Nasal cavity respiratory epithelium epithelial cell of viscerocranial mucosa (primary cell): ENCODE measurements at places on chromosomes 16 and 17. TPM values are rescaled to one million over a fixed set of nuclear protein-coding genes. Genes with fewer than 3 reads are reported as not detected.

The CD68 gene
- total RNA-seq = 8.3 and 13.7 TPM in 2 replicates

The GPR139 gene
- not detected in 2 replicates for total RNA-seq

The TEKT1 gene
- not detected in 2 replicates for total RNA-seq

The CCL16 gene
- total RNA-seq = not detected in 2 replicates

The ATP1B2 gene
- not detected in 2 replicates for total RNA-seq

The PRAC2 gene
- not detected in 2 replicates for total RNA-seq

The C17orf100 gene
- total RNA-seq = 0.34 and 0.64 TPM in 2 replicates

The GRB2 gene
- total RNA-seq = 95.1 and 108 TPM in 2 replicates

The IQCK gene
- 1.7 and 4.7 TPM in 2 replicates for total RNA-seq

The TBC1D3C gene
- 1.6 TPM in 1 of 2 replicates, not detected in the other for total RNA-seq

The RPL26 gene
- total RNA-seq = 4,034 and 6,639 TPM in 2 replicates

The HSPB9 gene
- not detected in 2 replicates for total RNA-seq

The LRRC36 gene
- total RNA-seq = not detected in 2 replicates

The PYY gene
- 0.68 TPM in 1 of 2 replicates, not detected in the other for total RNA-seq

The RNF112 gene
- 0.34 and 0.43 TPM in 2 replicates for total RNA-seq

The GDPD3 gene
- total RNA-seq = 1.8 and 3.8 TPM in 2 replicates

The CCR7 gene
- total RNA-seq = not detected in 2 replicates

The KRTAP4-6 gene
- not detected in 2 replicates for total RNA-seq

The STX1B gene
- under 0.01 and 0.07 TPM in 2 replicates for total RNA-seq

The FSCN2 gene
- total RNA-seq = 0.34 and 0.78 TPM in 2 replicates

The C16orf96 gene
- under 0.01 and 0.14 TPM in 2 replicates for total RNA-seq

The RASL10B gene
- 0.57 and 0.68 TPM in 2 replicates for total RNA-seq

The TM4SF5 gene
- total RNA-seq = not detected in 2 replicates

The CASKIN1 gene
- 0.34 and 1.6 TPM in 2 replicates for total RNA-seq

The LCAT gene
- total RNA-seq = 1.7 and 4.6 TPM in 2 replicates

The MFSD6L gene
- under 0.01 and 0.07 TPM in 2 replicates for total RNA-seq

The KRT40 gene
- total RNA-seq = 0.36 TPM in 1 of 2 replicates, not detected in the other

The USP10 gene
- total RNA-seq = 50.9 and 104 TPM in 2 replicates

The MT1X gene
- total RNA-seq = 103 and 1,248 TPM in 2 replicates

The CA4 gene
- total RNA-seq = not detected in 2 replicates

The ERAL1 gene
- total RNA-seq = 22.9 and 35.0 TPM in 2 replicates

The FBXO39 gene
- under 0.01 and 0.36 TPM in 2 replicates for total RNA-seq

The USP6 gene
- total RNA-seq = not detected in 2 replicates

The LITAFD gene
- total RNA-seq = not detected in 2 replicates

The KRT31 gene
- total RNA-seq = 0.14 and 0.34 TPM in 2 replicates

The TPSB2 gene
- not detected in 2 replicates for total RNA-seq

The SYT17 gene
- 0.34 and 3.3 TPM in 2 replicates for total RNA-seq

The CES3 gene
- 1.4 TPM in 2 replicates for total RNA-seq

The SPATA22 gene
- total RNA-seq = not detected in 2 replicates

The CSF3 gene
- total RNA-seq = 0.34 TPM in 1 of 2 replicates, not detected in the other
